Stimulated activated naive B cell treated with anti-CD40 and anti-IgM and Interleukin-4, amounts not matched to agents 10 μg/mL and 1 μg/mL and 100 μg/mL, for 72 hours (primary cell): ENCODE measurements at places on chromosomes 6 and 20.

GRCh38 chr6:14478381-14479225, 361.0 kb downstream of the CD83 start:
- DNase-seq = no peak
- H3K27ac ChIP-seq = no peak overlapping the region

DNA sequence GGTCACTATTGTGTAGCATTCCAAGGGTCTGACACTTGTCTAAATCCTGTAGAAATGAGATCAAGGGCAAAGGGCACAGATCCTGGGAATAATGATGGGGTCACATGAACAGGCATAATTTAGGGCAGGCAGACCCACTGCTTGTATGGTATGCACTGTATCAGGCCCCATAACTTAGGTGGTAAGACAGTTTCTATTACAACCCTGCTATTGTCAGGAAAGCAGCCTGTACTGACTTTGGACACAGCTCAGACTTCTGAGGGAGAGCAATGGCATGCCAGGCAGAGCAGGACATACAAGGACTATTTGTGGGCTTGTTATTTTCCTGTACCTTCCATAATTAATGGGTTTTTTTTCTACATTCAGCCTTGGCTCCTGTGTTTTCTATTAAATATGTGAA, 286.8 kb downstream of the PKHD1 start:
- DNase-seq = no peak
- no peaks in the 10 kb centered on the region for H3K27me3 ChIP-seq
- H3K4me1 ChIP-seq = no peaks in the 10 kb centered on the region
- H3K36me3 ChIP-seq = no peaks in the 10 kb centered on the region

GRCh38 chr6:76840041-76840745, 623.1 kb downstream of the HTR1B start:
- H3K36me3 ChIP-seq = no peaks in the 10 kb centered on the region
- H3K4me1 ChIP-seq = no peaks in the 10 kb centered on the region
- no peak overlapping the region for H3K4me3 ChIP-seq
- H3K27me3 ChIP-seq = no peaks in the 10 kb centered on the region

DNA sequence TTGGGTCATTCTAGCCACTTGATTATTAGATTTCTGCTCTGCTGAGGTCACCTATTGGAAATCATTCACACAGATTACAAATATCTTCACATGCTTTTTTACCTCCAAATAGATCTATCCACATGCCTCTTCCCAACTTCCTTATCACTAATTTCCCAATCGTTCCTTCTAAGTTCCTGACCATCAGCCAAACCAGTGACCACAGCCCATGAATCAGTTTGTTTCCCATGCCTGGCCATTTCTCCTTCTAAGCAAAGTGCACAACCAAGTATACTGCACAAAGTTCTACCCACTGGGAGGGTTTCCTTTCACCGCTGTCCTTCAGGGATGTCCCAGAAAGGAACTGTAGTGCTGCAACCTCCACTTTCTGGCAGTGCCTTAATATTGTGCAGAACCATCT, 140.5 kb upstream of the SYNDIG1 start:
- H3K27ac ChIP-seq = no peak overlapping the region
- H3K4me3 ChIP-seq = no peak overlapping the region
- H3K4me1 ChIP-seq = no peaks in the 10 kb centered on the region
- H3K36me3 ChIP-seq = no peaks in the 10 kb centered on the region

DNA sequence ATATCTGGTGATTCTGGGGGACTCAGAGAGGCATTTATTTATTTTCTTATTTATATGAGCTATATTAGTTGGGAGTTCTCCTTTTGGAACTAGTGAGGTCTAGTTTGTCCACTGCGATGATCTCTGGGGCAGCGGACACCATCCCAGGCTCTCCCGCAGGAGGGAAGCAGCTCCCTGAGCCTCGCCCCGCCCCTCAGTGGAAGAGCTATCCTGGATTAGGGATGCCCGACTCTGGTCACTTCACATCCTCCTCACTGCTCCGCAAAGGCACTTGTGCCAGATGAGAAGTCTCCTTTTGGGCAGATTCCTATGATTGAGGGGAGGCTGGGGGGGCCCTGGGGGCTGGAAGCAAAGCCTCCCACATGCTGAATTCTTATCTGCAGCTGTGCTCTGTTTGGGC, 3.6 kb upstream of the MAS1 start:
- no peaks in the 10 kb centered on the region for H3K4me1 ChIP-seq
- H3K36me3 ChIP-seq = no peaks in the 10 kb centered on the region
- no peak for DNase-seq
- H3K27ac ChIP-seq = no peak overlapping the region
- peaks cover 41% of the 10 kb centered on the region for H3K27me3 ChIP-seq

DNA sequence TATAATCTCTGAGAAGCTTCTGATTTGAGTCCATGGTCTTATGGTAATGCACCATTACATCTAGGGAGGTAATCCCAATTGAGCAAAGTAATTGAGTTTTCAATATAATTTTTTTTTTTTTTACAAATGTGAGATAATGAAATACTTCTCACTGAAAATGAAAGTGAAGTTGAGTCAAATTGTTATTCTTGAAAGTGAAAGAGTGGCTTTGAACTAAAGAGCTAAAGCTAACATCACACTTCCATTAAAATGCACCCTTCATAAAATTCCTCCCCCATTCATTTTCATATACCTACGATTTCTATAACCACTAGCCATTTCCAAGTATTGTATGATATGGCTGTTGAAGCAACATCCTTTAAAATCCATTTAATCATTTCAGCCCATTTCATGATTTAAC, 149.1 kb upstream of the IMPG1 start:
- DNase-seq = no peak
- no peak overlapping the region for H3K27ac ChIP-seq
- no peaks in the 10 kb centered on the region for H3K36me3 ChIP-seq
- H3K27me3 ChIP-seq = no peaks in the 10 kb centered on the region
- H3K4me1 ChIP-seq = no peaks in the 10 kb centered on the region

DNA sequence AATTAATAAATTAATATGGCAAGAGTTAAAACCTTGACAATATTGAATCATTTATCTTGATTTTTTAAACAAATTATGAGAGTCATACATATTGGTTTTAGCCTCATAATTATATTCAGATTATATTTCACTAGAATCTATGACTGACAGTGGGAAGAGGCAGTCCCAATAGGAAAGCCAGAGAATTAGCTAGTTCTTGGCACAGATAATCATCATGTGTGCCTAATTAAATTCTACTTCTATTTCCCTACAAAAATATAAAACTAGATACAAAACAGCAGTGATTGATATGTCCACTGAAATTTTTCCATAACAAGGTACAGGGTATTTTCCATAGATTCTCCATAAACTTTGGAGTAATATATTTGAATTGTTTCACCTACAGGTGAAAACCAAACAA, 38.6 kb downstream of the COL9A1 start:
- H3K27me3 ChIP-seq = peaks cover 9% of the 10 kb centered on the region
- H3K4me1 ChIP-seq = no peaks in the 10 kb centered on the region
- H3K4me3 ChIP-seq = no peak overlapping the region
- DNase-seq = no peak
- no peaks in the 10 kb centered on the region for H3K36me3 ChIP-seq
- H3K27ac ChIP-seq = no peak overlapping the region

DNA sequence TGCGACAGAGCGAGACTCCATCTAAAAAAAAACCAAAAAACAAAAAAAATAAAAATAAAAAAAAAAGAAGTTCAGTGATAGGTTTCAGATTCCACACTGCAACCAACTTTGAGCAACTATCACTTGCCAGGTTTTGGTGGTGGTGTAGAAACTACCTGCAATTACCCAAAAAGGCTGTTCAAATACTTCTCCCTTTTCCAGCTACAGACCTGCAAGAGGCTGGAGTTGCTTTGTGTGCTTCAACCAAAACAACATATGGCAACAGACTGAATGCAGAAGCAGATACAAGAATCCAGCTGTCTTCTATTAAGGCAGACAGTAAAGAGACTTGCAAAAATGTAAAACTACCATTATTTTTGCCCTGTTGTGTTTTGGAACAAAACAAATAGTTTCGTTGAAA, 9.3 kb upstream of the BCAS1 start:
- peaks cover 45% of the 10 kb centered on the region for H3K4me1 ChIP-seq
- no peaks in the 10 kb centered on the region for H3K27me3 ChIP-seq
- H3K27ac ChIP-seq = no peak overlapping the region
- peaks cover 2% of the 10 kb centered on the region for H3K36me3 ChIP-seq
- H3K4me3 ChIP-seq = no peak overlapping the region
